ENCODE measurements at places on chromosomes 6 and 20.

DNA sequence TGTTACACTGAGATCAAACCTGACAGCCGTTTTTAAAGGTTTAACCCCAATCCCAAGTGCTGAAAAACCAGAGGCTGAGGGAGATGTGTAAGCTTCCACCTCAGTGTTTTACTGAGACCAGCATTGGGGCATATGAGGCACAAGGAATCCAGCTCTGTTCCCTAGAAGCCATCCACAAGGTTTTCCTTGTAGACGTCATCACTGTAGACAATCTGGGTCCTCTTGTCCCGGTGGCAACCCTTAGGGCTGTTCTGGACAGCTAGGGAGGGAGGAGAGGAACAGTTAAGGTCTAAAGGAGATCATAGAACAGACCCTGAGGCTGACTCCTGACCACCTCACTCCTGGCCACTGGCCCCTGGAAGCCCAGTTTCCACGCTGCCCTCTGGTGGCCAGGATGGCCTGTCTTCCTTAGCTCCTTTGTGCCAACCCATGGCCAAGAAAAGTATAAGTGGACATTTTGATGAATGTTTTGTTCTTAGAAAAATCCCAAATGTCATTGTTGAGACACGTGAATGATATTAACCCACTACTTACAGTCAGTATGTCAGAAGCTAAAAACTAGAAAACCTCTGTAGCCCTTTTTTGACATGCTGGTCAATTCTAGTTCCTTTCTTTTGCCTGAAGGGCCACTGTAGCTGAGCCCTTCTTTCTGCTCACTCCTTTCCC lies 6.4 kb downstream of the CFB start:
- peak; percentile 15 for DNase-seq

DNA sequence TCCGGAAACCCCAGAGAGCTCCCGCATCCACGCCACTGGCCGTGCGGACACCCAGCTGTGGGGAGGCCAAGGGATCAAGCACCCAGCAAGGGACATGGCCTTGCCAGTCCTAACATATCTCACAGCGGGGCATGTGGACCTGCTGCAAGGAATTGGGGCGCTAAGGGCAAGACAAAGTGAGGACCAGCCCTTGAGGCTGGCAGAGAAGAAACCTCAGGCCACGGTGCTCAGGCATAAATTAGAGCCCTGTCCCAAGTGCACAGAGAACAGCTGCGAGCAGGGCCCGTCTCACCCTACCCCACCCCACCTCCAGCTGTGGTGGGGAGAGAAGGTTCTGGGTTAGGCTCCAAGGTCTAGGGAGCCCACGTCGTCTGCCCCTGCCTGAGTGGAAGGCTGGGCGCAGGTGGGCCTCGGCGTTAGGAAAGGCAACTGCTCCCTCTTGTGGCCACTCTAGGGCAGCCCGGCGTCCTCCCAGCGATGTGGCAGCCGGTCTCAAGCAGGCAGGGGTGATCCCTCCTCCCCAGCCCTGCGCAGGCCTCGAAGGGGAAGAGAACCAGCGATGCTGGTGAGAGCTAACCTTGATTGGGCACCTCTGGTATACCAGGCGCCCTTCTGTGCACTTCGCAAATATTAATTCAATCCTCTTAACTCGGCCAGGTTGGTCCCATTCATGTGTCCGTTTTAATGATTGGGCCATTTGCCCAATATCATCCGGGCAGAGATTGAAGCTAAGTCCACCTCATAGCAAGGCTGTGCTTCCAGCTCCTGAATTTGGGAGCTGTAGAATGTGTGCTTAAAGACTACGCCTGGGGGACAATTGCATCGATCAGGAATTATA lies 235.8 kb downstream of the NFATC2 start:
- DNase-seq, result peak; percentile 82

GRCh38 chr6:151179321-151179720 lies 60.4 kb upstream of the AKAP12 start:
- DNase-seq, result no peak

DNA sequence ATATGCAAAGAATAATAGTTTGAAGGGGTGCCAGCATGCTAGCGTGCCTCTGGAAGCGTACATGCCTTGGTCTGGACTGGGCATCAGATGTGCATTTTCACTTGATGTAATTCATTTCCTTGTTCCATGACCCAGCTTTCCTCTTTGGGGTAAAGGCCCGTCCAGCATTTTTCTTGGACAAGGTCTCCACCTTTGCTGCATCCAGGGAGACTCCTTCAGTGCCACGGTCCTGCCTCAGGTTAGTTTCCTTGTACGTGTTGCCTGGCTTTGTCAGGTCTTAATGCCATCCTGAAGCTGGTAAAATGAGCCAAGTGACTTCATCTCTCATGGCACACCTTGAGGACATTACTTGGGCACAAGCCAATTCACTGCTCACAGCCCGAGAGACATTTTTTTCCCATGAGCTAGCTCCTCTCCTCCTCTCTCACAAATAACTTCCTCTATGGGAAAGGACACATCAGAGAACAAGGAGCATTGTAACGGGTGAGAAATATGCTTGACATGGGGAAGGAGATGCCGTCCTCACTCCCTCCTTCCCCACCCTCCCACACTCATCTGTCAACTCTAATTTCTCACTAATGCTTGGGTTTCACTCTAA lies 23.9 kb downstream of the EDN1 start:
- no peak for DNase-seq

DNA sequence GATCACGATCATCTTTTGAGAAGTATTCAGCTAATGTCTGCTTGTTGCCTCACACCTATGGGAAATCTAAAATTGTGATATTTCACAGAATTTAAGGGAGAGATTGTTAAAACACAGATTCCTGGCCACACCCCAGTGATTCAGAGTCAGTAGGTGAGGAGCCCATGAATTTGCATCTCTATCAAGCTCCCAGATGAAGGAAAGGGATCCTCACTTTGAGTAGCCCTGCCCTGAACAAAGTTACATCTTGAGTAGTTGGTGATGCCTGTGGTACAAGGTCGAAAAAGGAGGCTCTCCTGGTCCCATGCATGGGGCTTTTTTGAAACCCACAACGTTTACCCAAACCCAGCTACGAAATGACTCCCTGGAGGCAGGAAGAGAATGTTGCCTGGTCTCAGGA lies 79.5 kb downstream of the PAK5 start:
- no peak for DNase-seq

- no peak for DNase-seq
These were observed 238.9 kb downstream of the ERMARD start for GRCh38 chr6:169990095-169991030.

- no peak for DNase-seq
These were observed 14.3 kb upstream of the MYT1 start for GRCh38 chr20:64149809-64150560.

DNA sequence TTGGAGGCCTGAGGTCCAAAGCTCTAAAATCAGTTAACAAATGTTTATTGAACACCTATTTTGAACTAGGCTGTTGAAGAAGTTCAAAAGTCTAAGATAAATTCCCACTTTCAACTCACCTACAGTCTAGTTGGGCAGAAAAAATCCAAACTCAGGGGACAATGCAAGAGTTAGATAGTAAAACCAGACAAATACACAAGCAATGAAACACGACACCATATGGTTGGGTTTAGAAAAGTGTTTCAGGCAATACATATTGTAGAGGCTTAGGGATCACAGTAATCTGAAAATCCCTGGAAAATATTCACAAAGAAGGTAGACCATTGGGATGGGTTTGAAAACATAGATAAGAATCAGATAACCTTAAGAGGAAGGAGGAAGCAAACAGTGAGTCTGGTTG lies 1.3 kb upstream of the CARMIL1 start:
- no peak for DNase-seq

- no peak for DNase-seq
These were observed 174.1 kb downstream of the COL21A1 start for GRCh38 chr6:56073315-56073714.

- DNase-seq, result no peak
These were observed 162.1 kb downstream of the MMUT start for GRCh38 chr6:49300911-49301310.
